H7 (cell line): ENCODE measurements at places on chromosomes 7 and 10. TPM values are rescaled to one million over a fixed set of nuclear protein-coding genes. Genes with fewer than 3 reads are reported as not detected.

DNA sequence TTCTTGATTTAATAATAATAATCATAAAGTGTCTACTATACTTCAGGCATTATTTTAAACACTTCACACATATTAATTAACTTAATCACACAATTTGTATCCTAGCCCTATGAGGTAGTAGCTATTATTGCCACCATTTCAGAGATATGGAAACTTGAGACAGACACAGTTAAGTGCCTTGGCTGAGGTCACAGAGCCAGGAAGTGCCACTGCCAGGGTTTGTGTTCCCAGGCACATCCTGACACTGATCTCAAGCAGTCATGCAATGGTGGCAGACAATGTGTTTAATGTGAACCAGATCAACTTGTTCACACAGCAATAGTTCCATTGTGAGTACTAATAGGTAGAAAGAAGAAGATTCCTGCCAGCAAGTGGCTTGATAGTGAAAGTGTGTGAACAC, 666.0 kb downstream of the SUGCT start:
- DNase-seq = no peak

DNA sequence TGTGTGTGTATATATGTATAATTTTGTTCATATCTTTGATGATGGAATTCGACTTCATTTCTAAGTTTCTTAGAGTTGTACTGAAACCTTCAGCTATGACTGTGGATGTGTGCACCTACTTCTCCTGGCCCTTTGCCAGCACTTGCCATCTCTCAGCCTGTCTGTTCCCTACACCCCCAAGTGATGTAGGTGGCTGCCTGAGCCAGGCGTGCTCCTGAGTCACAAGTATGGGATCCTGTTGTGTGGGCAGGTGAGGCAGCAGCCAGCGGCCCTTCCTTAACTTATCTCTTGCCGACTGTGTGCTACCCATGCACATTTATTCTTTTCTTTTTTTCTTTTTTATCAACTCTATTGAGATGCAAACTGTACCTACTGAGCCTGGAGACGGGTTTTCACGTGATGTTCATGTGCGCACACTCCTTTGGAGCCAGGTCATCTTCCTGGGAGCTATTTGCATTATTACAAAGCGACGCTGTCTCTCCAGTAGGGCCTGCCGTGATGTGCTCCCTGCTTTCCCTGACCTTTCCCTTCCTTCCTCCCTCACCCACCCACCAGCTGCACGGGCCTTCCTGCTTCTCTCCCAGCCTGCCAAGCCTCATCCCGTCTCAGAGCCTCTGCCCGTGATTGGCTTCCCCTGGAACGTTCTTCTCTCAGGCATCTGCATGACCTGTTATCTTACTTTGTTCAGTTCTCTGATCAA, 31.3 kb upstream of the GALNT11 start:
- DNase-seq = peak; percentile 62

GRCh38 chr7:11831156-11831735, 752 bp downstream of the THSD7A start:
- no peak for DNase-seq

GRCh38 chr10:24207781-24208611, 942 bp upstream of the KIAA1217 start:
- DNase-seq = no peak

GRCh38 chr10:94264085-94264484, 98.7 kb downstream of the NOC3L start:
- no peak for DNase-seq

DNA sequence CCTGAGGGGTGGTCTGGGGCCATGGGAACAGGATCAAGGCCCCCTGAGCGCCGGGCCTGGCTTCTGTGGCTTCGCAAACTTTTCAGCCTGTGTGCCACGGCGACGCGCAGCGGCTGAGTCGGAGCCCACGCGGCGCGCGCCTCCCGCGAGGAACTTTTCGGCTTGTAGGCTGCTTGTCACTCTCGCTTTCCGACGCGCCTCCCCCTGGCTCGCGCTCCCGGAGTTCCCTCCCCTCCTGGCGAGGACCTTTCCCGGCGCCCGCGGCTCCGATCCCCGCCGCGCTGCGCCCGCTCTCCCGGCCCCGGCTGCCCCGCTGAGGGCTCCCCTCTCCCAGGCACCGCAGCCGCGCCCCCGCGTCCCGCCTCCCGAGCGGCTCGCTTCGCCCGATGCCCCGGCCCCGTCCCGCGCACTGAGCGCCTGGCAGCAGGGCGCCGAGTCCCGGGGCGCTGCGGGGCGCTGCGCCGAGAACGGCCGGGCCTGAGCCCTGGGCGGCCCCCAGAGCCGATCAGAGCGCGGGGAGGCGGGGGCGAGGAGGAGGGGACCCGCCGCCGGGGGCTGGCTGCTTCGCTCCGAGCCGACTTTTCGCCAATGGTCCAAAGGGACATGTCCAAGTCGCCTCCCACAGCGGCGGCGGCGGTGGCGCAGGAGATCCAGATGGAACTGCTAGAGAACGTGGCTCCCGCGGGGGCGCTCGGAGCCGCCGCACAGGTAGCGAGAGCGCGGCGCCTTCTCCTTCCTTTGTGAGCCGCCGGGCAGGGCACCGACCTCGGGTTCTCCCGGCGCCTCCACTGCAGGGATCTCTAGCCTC, at the start of gene CACNB2:
TSS of gene CACNB2 (plus strand) at position 276 of the 808 bp plus-strand sequence.
- peak; percentile 80 for DNase-seq

DNA sequence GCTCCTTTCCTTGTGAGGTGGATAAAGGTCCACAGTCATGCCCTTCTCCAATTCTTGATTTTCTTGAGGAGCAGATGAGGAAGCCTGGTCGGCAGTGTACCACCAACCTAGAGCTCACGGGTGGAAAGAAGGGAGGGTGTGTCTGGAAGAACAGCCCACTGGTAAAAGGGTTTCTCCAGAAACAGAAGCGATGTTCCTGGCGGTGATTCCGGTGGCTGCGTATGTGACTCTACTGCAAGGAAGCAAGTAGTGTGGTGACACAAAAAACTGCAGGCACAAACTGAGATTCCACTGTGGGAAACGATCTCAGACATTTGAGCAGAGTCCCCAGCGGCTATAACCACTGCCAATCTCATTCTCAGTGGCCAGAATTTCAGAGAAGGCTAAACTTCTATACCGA, 65.9 kb upstream of the ATP6V0A4 start:
- no peak for DNase-seq

DNA sequence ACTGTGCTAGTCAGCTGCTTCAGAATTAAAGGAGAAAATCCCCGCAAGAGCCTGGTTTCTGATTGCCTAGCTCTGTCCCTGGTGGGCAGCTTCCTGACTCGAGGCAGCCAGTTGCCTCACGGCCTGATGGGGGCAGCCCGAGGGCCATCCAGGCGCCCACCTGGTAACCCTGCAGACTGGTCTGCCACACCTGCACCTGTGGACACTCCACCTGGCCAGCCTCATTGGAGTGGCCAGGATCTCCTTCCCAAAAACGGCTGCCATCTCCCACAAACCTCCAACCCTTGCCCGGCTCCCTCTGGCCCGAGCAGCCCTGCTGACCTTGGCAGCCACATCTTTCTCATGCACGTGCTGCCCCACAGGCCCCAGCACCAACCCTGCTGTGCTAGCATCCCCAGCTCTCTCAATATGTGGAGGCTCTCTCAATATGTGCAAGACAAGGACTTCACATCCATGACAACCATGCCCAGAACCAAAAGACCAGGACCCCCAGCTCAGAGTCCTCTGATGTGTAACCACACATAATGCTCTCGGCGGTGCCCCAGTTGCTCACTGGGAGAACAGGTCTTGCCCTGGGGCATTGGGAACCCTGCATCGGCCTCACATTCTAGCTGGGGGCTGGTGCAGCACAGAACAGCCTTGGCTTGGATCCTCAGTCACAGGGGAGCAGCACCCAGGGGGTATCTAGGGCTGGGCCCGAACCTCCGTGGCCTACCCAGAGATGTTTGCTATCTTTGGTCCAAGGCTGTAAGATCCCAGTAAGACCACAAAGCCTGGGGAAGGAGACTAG, 14.6 kb downstream of the DRGX start:
- no peak for DNase-seq

- DNase-seq = peak; percentile 78
Observed at GRCh38 chr7:87218796-87219544, 562 bp downstream of the TMEM243 start.

GRCh38 chr7:79434098-79434497, 19.4 kb downstream of the MAGI2 start:
- DNase-seq = no peak

DNA sequence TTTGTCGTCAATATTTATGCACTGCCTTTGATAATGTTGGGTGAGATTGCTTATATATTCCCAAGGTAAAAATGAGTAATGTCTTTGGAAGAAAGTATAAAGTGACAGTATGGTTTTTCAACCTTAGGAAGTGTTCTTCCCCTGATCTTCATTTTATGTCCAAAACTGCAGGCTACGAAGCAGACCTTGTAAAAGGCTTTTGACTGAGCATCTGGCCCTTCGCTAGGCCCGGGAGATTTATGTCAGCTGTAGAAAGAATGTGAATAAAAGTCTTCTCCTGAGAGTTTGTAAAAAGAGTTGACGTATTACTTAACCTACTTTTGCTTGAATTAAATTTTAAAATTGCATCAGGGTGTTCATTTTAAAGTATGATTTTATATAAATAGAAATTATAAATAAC, 116.8 kb downstream of the CPED1 start:
- no peak for DNase-seq

DNA sequence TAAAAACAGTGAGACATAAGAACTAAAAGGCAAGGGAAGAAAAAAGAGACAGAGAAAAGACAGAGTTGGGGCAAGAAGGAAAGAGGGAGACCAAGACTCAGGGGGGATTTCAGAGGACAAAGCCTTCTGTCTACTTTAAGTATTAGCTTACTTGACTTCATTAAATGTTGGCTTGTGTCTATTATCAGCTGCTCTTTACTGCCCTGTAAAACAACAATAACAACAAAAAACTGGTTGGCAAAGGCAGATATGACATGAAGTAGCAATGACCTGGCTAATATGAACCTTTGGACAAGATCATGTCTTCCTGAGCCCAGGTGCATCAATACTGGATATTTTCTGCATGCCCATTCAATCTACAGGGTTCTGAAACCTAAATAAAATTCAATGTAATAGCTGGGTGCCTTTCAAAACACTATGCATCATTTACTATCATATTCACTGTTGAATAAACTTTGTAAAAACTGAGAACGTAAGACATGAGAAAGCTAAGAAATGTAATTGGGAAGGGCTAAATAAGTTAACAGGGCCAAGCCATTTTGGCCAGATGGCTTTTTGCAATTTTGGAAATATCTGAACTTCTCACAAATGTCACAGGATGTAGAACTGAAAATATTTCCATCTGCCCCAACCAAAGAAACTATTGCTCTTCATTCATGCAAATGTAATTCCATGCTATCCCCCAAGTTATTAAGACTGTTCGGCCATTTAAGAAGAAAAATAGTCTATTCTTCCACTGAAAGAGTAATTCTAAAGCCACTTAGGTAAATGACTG, 49.4 kb downstream of the LRRN3 start:
- DNase-seq = no peak

- peak; percentile 56 for DNase-seq
Observed at GRCh38 chr7:152956006-152956405, 196.5 kb downstream of the ACTR3B start.

DNA sequence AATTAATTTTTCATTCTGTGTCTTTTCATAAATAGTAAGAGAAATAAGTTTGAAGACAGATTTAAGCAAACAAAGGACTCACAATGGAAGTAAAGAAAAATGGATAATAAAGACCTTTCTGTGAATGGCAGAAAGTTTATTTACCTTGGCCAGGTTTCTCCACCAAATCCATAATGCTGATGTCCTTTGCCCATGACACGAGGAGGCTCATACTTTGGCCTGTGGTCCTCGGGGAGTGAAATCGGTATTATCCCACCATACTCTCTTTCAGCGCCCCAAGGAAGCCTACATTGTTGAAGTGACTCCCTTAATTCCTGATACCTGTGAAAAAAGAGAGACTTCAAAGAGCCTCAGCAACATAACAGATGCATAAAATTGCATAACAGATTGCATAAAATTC, 43.1 kb upstream of the CYCS start:
- no peak for DNase-seq

GRCh38 chr7:7566651-7567611, at the start of gene MIOS:
Gene MIOS (plus strand): TSS chr7:7566884. CDS start chr7:7572476, 5,592 bp downstream.
- peak; percentile 95 for DNase-seq

DNA sequence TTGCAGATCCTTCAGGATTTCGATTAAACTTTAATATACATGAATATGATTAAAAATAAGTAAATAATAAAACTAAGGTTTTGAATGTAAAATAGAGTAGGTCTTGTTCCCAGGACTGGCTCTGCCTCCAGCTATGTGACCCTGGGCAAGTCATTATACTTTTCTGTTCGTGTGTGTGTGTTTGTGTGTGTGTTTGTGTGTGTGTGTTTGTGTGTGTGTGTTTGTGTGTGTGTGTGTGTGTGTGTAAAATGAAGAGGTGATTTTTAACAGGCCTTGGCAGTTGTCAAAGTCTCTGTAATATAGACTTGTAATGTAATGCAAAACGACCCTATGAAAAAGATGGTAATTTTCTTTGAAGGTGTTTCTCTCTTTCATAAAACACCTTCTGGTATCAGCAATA, 79.2 kb downstream of the HGF start:
- DNase-seq = no peak

DNA sequence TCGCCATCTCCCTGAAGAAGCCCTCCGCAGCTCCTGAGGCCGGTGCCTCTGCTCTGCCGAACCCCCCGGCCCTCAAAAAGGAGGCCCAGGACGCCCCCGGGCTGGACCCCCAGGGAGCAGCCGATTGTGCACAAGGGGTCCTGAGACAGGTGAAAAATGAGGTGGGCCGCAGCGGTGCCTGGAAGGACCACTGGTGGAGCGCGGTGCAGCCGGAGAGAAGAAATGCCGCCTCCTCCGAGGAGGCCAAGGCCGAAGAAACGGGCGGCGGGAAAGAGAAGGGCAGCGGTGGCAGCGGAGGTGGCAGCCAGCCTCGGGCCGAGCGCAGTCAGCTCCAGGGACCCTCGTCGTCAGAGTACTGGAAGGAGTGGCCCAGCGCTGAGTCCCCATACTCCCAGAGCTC, 85.1 kb upstream of the SH2B2 start:
- no peak for DNase-seq

DNA sequence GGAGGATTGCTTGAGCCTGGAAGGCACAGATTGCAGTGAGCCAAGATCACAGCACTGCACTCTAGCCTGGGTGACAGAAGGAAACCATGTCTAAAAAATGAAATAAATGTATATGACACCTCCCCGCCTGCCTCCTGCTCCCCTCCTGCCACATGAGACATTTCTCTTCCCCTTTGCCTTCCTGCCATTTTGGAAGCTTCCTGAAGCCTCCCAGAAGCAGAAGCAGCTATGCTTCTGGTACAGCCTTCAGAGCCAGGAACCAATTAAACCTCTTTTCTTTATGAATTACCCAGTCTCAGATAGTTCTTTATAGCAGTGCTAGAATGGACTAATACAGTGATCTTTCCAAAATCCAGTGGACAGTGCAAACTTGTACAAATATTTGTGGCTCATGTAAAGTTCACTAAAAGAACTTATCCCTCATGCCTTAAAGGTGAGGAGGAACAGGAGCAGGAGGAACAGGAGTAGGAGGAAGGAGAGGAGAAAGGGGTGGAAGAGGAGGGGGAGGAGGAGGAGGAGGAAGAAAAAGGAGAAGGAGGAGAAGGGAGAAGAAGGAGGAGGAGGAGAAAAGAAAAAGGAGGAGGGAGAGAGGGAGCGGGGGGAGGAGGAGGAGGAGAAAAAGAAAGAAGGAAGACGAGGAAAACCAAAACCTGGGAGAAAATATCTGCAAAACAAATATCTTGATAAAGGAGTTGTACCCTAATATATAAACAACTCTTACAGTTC, 2.8 kb upstream of the ABI1 start:
- no peak for DNase-seq

- DNase-seq = peak; percentile 70
Observed at GRCh38 chr10:117175215-117175900, 21.9 kb upstream of the KCNK18 start.

The OLAH gene
- not detected in 2 replicates for total RNA-seq

The ERVW-1 gene
- total RNA-seq = 0.52 and 1.1 TPM in 2 replicates

The WNT8B gene
- total RNA-seq = 0.10 and 0.37 TPM in 2 replicates

The TEX47 gene
- total RNA-seq = not detected in 2 replicates

The SLC16A9 gene
- 4.1 and 5.7 TPM in 2 replicates for total RNA-seq

The TRIM50 gene
- 0.11 TPM in 1 of 2 replicates, not detected in the other for total RNA-seq

The IFIT1 gene
- total RNA-seq = 3.7 and 4.0 TPM in 2 replicates

The MUC12 gene
- total RNA-seq = 1.8 and 10.4 TPM in 2 replicates
